Fibroblast of upper back skin (primary cell): ENCODE measurements at places on chromosomes 6 and 20.
A peak's percentile ranks its signal among the peaks of the same experiment; 100 is the strongest.

DNA sequence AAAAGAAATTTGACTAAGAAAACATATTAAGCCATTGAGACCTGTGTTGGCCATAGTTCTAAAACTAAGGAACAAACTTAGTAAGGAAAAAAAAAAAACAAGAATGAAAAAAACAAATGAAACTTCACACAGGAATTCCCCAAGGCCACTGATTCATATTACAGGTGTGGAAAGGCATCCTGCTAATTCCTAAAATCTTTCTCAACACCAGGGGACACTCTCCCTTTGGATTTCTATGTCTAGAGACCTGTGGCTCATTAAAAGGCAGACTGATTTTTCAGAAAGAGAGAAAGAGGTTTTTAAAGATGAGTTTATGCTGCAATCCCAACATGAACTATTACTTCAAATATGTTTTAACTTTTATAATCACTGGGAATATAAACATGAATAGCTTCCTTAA, at the start of gene OR12D1:
OR12D1 (plus strand) TSS at position 341 of the 400 bp plus-strand sequence.
- no peak for DNase-seq

DNA sequence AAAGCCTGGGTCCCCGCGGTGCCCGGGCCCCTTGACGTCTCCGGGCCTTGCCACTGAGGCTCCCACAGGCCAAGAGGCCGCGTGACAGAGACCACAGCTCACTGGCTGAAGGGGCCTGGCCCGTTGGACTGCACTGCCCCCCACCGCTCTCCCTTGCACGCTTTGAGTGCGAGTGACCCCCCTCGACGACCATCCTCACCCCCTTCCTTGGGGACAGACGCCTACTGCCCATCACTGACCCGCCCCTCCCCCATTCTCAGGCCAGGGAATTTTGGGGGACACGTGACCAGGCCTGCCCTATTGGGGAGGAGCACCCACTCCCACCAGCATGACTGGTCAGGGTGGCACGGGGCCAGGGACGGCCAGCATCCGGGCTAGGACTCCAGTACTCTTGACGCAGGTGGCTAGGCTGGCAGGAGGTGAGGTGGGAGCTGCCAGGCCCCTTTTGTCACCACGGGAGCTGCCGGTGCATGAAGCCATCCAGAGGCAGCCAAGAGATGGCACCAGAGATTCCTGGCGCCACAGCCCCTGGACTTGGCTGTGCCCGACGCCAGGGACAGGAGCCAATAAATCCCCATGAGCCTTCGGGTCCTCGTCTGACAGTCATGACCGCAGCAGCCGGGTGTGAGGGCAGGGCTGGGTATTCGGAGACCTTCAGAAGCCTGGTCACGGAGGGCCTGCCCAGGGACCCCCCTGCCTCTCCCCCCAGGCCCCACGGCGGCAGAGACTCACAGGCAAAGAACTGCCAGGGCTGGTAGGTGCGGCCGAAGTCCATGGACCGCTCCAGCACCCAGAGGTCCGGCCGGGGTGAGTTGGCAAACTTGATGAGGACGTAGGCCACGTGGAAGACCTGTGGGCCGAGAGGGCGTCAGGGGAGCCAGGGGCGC, 14.5 kb downstream of the LAMA5 start:
- DNase-seq, result no peak

DNA sequence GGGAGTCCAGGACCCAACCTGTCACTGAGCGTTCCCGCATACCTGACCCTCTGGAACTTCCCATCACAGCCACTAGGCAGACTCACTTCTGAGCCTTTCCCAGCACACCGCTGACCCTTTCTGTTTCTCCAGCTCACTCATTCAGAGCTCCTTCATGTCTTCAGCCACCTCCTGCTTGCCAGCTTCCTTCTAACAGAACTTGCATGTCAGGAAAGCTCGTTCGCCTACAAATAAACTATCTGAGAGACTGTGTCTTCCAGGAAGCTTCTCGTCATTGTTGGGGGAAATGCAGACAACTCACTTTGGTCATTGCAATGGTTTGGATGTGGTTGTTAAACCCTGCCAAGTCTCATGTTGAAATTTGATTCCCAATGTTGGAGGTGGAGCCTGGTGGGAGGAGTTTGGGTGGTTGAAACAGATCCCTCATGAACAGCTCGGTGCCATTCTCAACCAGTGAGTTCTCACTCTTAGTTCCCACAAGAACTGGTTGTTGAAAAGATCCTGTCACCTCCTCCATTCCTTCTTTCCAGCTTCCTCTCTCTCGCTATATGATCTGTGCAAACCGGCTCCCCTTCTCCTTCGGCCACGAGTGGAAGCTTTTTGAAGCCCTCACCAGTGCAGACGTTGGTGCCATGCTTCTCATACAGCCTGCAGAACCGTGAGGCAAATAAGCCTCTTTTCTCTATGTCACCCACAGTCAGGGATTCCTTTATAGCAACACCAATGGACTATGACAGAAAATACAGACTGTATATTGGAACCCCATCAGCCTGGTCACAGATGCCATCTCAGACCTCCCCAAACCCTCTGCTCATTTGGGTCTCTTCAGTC, 1.4 kb upstream of the MUC21 start:
- DNase-seq, result peak; percentile 82

DNA sequence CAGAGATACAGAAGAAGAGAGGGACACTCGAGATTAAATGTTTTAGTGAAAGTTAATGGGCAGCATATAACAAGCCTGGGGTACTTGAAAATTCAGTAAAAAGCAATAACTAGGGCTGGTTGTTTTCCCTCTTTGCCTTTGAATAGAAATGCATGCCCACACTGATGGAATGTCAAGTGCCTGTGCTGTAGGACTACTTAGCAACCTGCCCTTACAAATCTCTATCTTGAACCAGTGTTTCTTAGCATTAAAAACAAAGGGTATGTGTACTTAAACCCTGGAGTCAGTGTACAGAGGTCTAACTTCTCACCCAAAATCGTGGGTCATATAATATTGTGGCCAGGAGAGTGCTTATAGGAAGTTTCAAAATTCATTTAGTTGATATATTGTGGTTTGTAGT, 37.1 kb downstream of the RNF144B start:
- DNase-seq, result no peak
